CD4-positive, alpha-beta T cell treated with Interleukin-10 for 1 hour (primary cell): ENCODE measurements at places on chromosomes 2 and 18.

- DNase-seq = no peak
These were observed 83.8 kb downstream of the CLHC1 start for GRCh38 chr2:55148269-55148668.

DNA sequence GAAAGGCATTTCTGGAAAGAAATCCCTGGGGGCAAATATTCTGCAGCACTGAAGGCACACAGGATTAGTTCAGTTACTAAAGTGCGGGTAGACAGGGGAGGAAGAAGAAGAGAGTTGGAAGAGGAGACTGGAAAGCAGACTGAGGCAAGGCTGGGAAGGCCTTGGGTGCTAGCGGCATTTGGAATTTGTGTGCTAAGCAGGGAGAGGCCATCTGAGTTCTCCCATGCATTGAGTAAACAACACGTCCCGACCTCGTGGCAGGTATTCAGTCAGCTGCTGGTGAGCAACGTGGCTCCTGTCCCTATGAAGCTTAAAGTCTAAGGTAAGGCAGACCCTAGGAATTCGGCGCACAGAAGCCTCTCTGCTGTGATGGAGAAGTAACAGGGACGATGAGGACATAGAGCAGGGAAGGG, 30.7 kb downstream of the ATP8B1 start:
- DNase-seq = no peak

- no peak for DNase-seq
These were observed 1.7 kb downstream of the OBSL1 start for GRCh38 chr2:219569635-219570034.

DNA sequence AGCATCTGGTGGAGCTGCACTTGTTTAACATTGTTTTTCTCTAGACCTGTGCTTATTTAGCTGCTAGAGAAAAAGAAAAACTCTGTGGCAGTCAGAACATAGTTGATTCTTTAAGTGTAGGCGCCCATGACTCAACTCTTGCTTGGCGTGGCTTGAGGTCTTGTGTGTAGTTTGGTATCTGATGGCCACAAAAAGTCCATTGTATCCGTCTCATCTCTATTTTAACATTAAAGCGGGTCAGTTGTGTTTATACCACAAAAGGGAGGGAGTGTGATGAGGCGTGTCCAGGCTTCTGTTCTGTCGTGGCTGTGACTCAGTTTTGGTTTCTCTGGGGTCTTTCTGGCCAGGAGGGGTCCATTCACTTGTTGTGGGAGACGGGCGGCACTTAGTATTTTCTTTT, 24.2 kb upstream of the UGT1A8 start:
- DNase-seq = no peak

DNA sequence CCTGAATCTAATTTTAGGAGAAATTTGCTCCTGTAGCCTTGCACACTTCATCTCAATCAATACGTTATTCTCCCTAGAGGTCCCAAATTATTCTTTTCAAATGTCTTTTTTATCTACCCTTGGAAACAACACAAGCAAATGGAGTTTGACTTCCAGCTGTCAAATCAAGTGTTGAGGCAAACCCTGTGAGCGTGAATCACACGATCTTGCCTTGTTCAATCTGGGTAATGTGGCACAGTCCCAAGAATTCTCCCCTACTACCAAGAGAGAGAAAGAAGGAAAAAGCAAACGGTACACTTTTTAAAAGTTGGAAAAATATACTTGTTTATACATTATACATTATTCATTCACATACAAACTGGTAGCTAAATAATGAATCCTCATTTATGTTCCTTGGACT, 2035.3 kb upstream of the CELF4 start:
- DNase-seq = no peak

- DNase-seq = no peak
These were observed 99.8 kb downstream of the ALK start for GRCh38 chr2:29821591-29821990.

DNA sequence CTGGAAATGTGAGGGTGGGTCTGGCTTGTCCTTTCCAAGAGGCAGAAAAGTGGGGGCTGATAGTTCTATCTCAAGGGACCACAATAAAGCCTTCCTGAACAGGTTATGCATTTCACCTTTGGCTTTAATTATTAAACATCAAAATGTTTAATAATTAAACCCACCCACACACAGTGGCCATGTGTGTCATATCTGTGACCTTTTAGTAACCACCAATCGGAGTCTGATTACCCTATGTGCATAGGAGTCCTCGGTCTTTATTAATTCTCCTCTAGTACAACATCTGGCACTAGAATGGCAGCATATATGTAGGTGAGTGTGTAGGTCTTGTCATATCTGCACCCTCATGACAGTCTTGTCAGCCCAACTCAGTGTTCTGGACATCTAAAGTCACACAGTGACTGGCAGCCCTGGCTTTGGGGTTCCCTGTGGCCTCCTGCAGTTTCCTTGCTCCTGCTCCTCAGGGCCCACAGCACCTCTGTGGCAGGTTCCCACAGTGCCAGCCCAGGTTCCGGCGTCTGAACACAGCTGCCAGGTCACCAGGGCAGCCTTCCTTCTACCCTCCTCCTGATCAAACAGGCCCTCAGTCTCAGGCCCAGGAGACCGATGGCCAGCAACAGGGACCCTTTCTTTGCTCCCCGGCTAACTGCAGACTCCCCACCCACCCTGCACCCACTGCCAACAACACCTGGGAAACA, 100.9 kb downstream of the MTCL1 start:
- no peak for DNase-seq

- no peak for DNase-seq
These were observed 1665.2 kb downstream of the SUCLG1 start for GRCh38 chr2:82793711-82794435.

- DNase-seq = no peak
These were observed 185.1 kb downstream of the LOXHD1 start for GRCh38 chr18:46471809-46472498.

DNA sequence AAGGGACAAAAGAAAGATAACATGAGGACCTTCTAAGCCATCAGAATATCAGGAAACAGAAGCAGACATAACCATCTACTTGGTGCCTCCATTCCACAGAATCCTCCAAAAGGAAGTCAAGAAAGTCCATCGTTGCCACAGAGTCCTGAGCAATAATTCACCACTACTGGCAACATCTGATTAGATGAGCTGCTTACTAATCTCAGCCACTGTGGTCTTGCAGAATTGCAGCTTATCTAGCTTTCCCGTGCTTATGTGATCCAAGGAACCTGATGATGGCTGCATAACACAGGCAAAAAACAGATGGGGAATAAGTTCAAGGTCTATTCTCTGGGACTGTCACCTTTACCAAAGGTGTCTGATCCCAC, 278.5 kb downstream of the AFF3 start:
- no peak for DNase-seq

DNA sequence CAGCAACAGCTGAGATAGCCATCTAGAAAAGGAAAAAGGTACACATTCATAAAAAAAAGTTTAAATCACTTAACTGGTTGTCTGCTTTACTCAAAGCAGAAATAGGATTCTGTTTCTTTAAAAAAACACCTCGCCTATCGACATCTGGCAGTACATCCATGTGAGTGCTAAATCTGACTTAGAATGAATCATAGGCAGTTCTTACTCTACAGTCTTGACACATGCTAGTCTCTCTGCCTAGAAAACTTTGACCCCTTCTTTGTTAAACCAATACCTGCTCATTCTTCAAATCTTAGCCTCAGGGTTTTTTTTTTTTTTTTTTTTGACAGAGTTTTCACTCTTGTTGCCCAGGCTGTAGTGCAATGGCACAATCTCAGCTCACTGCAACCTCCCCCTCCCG, 37.1 kb upstream of the GPR75 start:
- no peak for DNase-seq

- DNase-seq = peak; percentile 21
These were observed 119.5 kb upstream of the MCFD2 start for GRCh38 chr2:47034973-47035609.

DNA sequence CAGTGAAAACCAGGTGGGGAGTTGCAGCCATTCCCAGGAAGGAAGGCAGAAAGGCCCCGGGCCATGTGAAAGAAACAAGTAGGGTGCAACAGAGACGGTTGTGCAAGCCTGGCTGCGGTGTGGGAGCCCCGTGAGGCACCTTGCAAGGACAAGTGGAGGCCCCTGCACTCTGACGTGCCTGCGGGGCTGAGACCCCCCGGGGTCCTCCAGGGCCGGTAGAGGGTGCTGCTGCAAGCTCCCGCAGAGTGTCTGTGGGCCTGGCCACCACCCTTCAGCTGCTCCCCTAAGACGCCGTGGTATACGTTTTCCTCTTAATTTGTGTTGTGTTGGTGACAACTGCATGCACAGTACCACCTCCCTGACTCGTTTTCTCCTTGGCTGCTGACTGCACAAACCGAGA, 27.4 kb upstream of the MC5R start:
- DNase-seq = no peak

- no peak for DNase-seq
These were observed 71.9 kb downstream of the MOGAT1 start for GRCh38 chr2:222743251-222743812.

DNA sequence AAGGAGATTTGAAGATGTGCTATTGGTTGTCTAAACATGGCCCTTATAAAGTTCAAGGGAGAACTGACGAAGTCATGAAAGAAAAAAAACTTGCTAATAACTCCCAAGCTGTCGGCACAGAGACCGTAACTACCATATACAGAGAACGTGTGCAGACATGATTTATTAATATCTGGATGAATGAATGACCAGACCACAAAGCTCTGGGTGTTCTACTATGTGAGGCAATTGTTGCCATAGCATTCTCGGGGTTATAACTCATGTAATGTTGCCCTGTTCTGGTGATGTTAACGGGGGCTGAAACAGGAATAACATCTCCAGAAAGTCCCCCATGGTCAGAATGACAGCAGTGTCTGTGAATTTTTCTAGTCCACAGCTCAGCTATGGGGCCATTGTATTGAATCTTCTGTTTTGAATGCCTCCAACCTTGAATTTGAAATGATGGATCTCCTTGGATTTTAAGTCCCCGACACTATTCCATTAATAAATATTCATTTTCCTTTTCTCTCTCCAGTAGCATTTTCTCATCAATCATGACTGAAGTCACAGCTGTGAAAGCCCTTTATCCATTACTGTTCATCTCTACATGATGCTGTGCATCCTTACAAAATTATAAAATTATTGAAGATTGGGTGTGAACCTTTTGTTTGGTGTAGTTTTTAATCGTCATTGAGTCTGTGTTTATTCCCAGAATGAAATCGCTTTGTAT, 483.4 kb upstream of the KLHL29 start:
- DNase-seq = no peak

GRCh38 chr18:48946329-48946835, 4.4 kb downstream of the SMAD7 start:
- no peak for DNase-seq

DNA sequence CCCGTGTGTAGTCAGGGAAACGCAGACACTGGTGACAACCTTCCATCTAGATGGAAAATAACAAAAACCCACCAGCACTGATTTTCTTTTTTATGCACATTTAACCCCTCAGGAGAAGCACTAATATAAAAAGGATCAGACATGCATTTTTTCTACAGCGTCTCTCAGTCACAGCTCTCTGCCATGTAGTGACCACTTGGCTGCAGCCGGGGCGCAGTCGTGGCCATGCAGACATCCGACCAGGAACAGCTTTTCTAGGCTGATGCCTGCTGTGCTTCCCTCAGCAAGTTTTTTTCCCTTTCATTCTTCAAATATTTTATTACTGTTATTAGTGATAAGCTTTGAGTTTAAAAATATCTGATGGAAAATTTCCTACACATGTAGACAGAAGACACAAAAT, 63.3 kb downstream of the MERTK start:
- no peak for DNase-seq

- no peak for DNase-seq
These were observed 4.2 kb downstream of the ZNF385B start for GRCh38 chr2:179857236-179857635.

DNA sequence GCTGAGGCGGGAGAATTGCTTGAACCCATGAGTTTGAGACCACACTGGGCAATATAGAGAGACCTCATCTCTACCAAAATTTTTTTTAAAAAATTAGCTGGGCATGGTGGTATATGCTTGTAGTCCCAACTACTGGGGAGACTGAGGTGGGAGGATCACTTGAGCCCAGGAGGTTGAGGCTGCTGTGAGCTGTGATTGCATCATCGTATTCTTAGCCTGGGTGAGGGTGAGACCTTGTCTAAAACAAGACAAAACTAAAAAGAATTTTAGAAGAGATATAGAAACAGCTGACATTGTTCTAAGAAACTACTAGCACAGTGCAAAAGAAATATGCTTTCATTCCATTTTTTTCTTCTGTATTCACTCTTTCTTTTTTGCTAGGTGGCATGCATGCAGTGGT, 298.4 kb downstream of the NYAP2 start:
- DNase-seq = no peak

DNA sequence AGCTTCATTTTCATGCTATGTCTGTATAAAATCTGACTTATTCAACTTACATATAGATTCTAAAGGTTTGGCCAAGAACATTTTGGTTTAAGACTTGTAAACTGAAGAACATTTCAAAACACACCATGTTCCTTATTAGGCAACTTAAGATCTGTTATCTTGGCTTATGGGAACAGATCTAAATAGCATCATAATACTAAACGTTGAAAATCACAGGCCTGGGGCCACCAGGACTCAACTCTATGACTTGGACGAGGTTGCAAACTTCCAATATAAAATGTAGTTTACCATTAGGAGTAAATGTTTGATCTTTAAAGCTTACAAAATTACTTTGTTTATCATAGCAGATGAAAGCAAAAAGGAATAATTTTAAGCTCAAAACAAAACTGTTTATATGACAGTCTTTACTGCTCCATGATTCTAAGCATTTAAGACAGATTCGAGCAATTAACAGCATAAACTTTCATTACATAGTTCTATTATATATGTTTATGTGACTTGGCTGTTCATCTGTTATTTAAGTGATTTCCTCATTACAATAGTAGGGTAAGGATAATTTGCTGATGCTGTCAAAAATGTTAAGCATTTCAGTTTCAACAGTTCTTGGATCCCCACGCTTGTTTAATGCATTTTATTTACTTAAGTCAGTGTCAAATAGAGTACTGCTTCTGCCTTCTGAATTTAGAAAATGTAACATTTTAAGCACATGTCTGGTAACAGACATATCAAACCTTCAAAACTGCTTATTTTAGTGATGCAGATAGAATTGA, 8.3 kb downstream of the TCF4 start:
- DNase-seq = no peak

DNA sequence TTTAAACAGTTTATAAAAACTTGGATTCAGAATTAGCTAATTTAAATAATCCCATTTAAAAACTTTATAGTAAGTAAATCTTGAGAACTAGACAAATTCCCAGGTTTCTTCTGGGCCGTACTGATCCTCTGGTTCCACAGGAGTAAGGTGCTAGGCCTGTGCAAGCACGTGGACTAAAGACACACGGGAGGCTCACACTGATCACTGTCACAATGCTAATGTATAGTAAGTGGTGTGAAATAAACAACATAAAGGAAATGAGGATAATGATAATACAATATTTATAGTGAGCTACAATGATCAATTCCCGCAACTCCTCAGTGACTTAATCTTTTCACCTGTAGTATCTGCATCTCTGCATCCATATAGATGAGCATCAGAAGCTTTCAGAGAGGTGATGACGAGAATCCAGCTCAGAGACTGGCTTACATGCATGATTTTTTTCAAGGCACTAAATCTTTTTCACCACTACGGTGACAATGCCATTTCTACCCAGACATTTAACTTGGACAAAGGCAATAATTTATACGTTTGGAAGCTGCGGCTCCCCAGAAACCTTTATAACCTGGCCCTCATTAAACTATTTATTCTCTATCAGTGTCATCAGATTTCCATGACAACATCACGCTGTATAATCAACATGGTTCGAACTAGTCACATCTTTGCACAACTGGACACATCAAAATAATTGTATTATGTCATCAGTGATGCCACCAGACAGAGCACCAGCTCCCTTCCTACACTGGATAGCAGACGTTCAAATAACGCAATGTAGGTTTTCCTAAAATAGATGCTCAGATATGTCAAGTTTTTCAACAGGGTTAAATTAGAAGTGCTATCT, 196.2 kb downstream of the ZNF385B start:
- no peak for DNase-seq
